ENCODE measurements at places on chromosomes 2 and 18. TPM values are rescaled to one million over a fixed set of nuclear protein-coding genes. Genes with fewer than 3 reads are reported as not detected.

Gene PPP1R1C
- total RNA-seq: 9.8 TPM

Gene CNNM3
- 14.0 TPM for total RNA-seq

Gene CYP27A1
- total RNA-seq: 12.1 TPM

Gene XIRP2
- total RNA-seq: 1.6 TPM

Gene NR4A2
- total RNA-seq: 4.0 TPM

Gene TFCP2L1
- total RNA-seq: 0.50 TPM

Gene HES6
- total RNA-seq: 22.3 TPM

Gene DPYSL5
- total RNA-seq: 56.5 TPM

Gene ANKRD29
- 8.7 TPM for total RNA-seq

Gene RIT2
- 18.4 TPM for total RNA-seq

Gene CRACDL
- total RNA-seq: 2.1 TPM

Gene RESP18
- 2.8 TPM for total RNA-seq

Gene STRADB
- total RNA-seq: 108 TPM

Gene RPRM
- total RNA-seq: 21.8 TPM

Gene CFC1
- total RNA-seq: 3.3 TPM

Gene LBX2
- 0.33 TPM for total RNA-seq

Gene DNER
- 56.5 TPM for total RNA-seq

Gene ADGRF3
- total RNA-seq: 0.10 TPM

Gene GAREM2
- 8.7 TPM for total RNA-seq

Gene MYCN
- 7.9 TPM for total RNA-seq

Gene ERFE
- 1.8 TPM for total RNA-seq

Gene TEKT4
- 2.7 TPM for total RNA-seq

Gene NAPG
- total RNA-seq: 57.1 TPM

Gene ANKRD30B
- total RNA-seq: 0.33 TPM

Gene TNFAIP6
- total RNA-seq: 15.9 TPM

Gene SCN9A
- total RNA-seq: 94.9 TPM

Gene ASB18
- total RNA-seq: 0.50 TPM

Gene IL1B
- 1.5 TPM for total RNA-seq

Gene MEP1B
- total RNA-seq: 0.20 TPM

Gene RPS27A
- 1,805 TPM for total RNA-seq

Gene ALPI
- 0.20 TPM for total RNA-seq

Gene CNTNAP5
- total RNA-seq: 32.9 TPM

Gene MRO
- 20.9 TPM for total RNA-seq

Gene CMPK2
- 7.3 TPM for total RNA-seq

Gene NBAS
- 105 TPM for total RNA-seq

Gene DAPL1
- total RNA-seq: 0.89 TPM

Gene C2orf72
- total RNA-seq: 23.0 TPM

Gene CAPN14
- 0.40 TPM for total RNA-seq

Gene MAP2
- 541 TPM for total RNA-seq

Gene MROH2A
- not detected for total RNA-seq

Gene APLF
- 5.8 TPM for total RNA-seq

Data from spinal cord (tissue), 10 donors.